ENCODE measurements at places on chromosomes 6 and 20.

DNA sequence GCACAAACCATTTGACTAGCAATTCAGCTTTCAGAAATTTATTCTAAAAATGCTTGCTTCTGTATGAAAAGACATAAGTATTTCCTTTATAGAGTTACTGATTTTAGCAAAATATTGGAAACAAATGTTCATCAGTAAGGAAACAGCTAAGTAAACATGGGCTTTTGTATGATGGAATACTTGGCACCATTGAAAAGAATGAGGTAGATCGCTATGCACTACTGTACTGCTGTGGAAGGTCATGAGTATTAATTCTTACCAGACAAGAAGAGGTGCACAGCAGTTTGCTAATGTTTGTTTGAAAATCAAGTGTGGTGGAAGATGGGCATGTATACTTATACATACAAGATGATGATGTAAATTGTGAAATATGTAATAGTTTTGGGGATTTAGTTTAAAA, 73.0 kb downstream of the FARS2 start:
- no peak for DNase-seq

DNA sequence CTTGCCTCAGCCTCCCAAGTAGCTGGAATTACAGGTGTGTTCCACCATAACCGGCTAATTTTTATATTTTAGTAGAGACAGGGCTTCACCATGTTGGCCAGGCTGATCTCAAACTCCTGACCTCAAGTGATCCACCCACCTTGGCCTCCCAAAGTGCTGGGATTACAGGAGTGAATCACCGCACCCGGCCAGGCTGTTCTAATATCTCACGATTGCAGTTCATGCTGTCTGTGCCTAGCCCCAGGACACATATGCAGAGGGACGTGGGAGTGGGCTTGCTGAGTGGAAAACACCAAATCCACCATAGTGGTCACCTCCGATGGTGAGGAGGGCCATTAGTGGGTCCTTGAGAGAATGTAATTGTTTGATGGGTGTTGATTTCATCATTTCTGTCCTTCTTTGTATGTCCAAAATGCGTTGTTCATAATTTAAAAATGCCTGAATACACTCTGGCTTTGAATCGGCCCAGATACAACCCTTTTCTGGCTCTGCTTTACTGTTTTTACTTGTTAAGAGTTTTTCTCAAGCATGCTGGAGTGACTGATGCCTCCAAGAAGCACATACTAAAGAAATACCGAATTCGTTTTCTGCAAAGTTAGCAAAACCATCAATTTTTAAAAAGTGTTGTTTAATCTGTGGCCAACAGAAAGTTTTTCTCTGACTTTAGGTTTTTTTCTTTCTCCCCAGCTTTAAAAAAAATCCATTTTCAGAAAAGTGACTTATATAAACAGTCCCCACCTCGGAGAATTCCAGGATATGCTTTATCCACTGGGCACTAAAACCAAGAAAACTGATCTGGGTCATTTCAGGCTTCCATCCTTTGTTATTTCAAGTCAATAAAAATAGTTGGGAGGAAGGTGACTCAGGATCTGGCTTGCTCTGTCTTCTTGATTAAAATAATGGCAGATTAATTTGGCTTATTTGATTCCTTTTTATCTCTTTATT, 18.8 kb upstream of the RALGAPA2 start:
- DNase-seq = no peak

DNA sequence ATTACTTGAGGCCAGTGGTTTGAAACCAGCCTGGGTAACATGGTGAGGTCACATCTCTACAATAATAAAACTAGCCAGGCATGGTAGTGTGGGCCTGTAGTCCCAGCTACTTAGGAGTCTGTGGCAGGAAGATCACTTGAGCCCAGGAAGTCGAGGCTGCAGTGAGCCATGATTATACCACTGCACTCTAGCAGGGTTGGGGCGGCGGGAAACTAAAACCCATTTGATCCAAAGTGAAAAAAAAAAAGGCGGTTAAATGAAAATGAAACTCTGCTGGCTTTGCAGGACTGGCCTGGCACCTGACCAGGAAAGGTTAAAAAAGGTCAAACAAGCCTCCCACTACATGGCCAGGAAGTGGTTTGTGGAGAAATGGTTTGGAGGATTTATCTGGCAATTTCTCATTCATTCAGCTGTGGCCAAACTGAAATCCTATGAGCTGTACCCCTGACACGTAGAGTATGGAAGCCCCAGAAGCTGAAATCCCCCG, 36.6 kb downstream of the MTRES1 start:
- DNase-seq = peak; percentile 3

- DNase-seq = peak; percentile 16
These were observed 742 bp downstream of the TBCC start for GRCh38 chr6:42745083-42745639.

DNA sequence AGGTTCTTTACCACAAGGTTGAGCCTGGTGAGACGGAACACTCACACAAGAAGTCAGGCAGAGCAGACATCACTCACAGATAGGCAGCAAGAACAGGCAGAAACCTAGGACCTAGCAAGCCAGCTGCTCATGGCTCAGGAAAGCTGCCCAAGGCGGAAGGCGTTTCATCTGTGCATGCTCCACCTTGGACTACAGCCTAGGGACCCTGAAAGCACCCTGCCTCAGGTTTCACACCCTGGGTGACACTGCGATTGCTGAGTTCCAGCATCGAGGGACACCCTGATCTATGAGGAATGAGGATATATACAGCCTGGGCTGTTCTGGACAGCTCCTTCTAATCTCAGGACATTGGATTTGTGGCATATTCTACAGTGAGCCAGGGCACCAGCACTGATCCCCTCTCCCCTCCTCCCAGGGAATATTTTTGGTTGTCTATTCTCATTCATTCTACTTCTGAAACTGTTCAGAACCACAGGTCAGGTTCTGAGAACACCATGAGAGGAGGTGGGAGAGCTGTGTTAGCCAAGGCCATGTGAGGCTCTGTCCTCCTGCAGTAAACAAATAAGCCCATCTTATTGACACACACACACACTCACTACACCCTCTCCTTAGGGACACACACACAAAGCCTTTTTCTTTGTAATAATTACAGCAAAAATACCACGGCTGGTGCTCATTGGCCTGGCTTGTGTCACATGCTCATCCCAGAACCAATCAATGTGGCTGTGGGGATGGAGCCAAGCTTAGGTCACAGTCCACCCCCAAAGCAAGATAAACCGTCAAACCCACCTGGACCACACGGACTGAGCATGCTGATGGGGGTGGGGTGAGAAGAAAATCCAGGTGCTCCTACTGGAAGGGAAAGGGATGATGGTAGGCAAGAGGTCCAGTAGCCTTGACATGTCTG, 26.3 kb upstream of the PMEPA1 start:
- no peak for DNase-seq

DNA sequence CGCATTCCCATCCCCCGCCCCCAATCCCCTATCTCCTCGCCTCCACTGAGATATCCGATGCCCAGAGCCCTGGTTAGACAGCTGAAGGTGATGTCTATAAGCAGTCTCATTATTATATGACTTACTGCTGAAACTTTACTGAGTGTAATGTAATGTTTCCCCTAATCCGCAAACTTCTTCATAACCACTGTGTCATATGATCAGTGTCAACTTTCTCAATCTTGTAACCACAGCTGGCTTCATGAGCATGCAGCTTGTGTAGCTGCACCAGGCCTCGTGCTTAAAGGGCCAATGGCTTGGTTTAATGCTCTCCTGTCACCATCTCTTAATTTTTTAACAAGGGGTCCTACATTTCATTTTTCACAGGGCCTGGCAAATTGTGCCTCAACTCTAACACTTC, 8.1 kb downstream of the ASIP start:
- DNase-seq = peak; percentile 28

- DNase-seq = no peak
These were observed 75.0 kb downstream of the NOL4L start for GRCh38 chr20:32510120-32510600.

DNA sequence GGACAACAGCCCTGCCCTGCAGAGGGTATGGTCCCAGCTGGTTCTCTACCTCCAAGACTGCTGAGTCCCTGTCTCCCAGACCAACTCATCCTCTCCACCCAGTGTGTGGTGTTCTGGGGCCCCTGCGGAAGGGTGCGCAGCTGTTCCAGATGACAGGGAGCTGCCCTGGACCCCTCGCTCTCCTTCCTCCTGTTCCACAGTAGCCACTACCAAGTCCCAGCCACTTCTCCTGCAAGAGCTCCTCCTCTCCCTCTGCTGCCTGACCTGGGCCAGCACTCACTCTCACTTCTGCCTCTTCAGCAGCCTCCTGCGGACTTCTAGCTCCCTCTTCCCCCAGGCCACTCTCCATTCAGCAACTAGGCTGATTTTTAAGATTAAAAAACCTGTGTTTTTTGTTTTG, 40.1 kb upstream of the TMEM181 start:
- DNase-seq = no peak

DNA sequence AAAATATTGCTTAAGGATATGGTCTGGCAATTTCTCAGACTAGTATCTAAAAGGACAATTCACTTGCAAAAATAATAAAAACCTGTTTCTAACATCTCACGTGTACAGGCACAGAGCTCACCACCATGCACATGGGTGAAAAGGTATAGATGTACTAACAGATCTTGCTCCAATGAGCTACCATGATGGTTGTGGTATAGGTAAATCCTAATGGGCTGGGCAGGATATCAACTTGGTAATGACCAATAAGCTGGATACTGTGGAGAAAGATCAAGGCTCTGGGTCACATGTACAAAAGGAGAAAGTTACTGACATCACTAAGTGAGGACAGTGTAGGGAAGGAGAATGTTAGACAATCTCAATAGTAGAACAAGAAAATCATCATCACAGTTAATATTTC, 111.0 kb upstream of the NUP153 start:
- no peak for DNase-seq

- DNase-seq = no peak
These were observed 145.0 kb downstream of the PHACTR3 start for GRCh38 chr20:59749301-59749700.

- DNase-seq = peak; percentile 16
These were observed 42.5 kb downstream of the EIF2S2 start for GRCh38 chr20:34069341-34070078.

GRCh38 chr6:82248273-82248735, 760 bp upstream of the IBTK start:
- no peak for DNase-seq

- DNase-seq = no peak
These were observed 26.3 kb downstream of the GNL1 start for GRCh38 chr6:30530014-30530413.

DNA sequence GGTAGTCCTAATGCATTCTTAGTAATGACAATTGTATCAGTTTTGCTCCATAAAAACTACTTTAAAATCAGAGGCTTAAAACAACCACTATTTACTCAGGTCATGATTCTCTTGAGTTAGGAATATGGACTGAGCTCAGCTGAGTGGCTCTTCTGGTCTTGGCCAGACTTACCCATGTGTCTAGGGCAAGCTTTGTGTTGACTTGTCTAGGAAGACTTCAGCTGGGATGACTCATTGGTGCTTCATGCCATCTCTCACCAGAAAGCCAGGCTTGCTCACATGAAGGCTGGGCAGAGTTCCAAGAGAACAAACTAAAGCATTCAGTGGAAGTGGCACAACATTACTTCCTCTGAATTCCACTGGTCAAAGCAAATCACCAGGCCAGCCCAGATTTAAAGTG, 155.3 kb downstream of the DHX35 start:
- no peak for DNase-seq

DNA sequence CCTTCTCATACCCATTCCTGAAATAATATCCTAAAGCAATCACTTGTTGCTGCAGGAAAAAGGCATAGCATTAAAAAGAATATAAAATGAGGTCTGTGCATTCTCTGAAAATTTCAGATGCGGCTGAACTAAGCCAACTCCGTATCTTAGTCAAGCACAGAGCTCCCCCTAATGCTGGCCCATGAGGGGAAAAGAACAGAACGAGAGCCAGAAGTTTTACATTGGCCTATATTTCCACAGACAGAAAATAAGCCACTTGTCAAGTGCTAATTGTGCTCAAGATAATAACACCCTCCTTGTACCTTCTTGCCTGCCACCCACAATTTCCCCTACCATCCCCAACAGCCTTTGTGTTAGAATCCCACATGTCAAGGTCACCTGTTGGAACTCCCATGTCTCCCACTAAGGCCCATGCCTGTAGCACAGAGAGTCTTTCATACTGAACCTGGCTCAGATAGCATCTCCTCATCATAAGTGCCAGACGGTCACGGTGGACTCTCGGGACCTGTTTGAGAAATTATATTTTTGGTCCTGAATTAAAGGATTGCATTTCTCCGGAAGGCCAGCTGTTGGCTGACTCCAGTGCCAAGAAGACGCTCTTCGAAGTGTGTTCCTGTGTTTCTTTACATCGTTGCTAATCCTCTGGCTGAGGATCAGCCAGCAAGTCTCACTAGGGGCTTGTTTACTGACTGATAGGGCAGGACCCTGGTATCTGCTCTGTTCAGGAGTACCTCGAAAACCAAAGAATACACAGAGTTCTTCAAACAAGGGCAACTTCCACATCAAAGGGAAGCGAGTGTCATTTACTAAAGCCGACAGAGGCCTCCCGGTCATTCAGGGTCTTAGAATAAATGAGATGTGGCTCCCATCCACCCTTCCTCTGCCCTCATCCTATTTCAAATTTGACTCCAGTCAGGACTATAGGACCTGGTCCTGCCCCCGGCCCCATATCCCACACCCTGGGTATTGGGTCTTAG, 183.4 kb upstream of the FBXL4 start:
- DNase-seq = no peak

DNA sequence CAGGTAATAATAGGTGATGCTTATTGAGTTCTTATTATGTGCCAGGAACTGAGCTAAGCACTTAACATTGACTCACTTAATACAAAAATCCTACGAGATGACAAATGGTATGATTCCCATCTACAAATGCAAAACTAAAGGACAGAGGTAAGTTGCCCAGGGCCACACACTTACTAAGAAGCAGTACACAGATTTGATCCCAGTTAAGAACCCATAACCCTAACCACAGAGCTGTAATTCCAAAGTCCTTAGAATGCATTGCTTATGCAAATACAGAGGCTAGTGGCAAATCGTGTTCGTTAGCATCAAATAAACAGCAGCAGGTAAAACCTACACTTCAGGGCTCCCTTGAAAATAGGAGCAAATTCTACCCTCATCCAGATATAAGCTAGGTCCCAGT, 104.0 kb downstream of the SASH1 start:
- no peak for DNase-seq

DNA sequence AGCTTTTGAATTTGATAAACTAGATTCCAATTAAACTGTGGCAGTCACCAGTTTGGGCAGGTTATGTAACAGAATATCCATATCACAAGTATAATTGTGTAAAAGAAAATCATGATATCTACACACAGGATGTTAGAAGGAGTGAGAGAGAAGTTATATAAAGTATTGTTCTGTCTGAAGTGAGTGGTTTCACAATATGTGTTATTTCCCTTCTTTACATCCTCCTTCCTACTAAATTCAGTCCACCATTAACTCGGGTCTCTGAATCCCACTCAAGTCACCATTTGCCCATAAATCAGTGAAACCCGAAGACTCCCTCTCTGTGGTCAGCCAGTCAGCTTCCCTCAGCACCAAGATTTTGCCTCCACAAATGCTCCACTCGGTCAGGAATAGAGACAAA, 796 bp downstream of the HLA-DQB1 start:
- no peak for DNase-seq

- no peak for DNase-seq
These were observed 36.1 kb upstream of the ZBP1 start for GRCh38 chr20:57656252-57656820.
